ENCODE measurements at places on chromosomes 13 and 19.

- no peak for DNase-seq
Observed at GRCh38 chr13:40433577-40433976, 232.9 kb downstream of the FOXO1 start.

DNA sequence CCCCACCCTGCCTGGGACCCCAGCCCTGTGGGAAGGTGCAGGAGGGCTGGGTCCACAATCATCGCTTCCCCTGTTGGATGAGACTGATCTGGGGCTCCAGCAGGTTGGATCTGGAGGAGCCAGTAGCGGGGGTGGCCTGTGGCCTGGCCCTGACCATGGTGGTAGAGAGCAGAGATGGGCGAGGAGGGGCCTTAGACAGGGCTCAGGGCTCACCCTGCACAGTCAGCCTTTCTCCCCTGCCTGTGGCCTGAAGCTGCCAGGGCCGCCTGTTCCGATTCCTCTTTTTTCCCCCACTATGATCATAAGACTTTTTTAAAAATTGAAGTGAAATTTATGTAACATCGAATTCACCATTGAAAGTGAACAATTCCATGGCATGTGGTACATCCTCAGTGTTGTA is 18.2 kb downstream of the SIN3B start:
- no peak for DNase-seq

DNA sequence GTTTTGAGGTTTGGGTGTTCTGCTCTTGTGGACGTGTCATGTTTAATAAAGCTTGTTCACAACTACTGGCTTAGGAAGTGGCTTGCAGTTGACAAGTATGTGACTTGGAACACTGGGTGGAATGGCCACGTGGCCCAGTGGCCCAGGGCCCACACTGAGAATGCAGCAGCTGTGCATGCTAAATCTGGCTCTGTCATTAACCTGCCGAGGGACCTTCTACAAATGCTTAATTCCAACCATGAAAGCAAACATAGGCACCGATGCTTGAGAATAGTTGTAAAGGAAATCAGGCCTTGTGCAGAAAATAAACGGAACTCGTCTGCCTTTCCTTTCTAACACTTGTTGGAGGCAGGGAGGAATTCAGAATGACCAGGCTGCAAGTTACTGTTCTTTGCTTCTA is 11.6 kb upstream of the CLDN10 start:
- no peak for DNase-seq

DNA sequence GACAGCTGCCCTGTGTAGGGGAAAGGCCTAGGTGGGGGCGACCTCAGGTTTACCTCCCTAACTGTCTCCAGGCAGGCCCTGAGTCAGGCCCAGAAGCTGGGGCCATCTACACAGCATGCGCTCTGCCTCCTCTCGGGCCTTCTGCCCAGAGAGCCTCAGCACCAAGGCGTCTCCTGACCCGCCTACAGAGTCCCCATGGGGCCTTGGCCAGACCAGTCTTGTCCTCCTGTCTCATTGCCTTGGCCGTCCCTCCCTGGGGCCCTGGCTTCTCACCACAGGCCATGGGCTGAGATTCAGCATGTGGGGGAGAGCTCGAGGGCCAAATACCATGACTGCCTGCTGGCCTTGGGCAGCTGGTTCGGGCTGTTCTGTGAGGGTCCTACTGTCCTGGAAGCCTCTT is 59.0 kb downstream of the SMARCA4 start:
- no peak for DNase-seq

GRCh38 chr19:5806133-5806489 is 1.2 kb downstream of the NRTN start:
- no peak for DNase-seq

DNA sequence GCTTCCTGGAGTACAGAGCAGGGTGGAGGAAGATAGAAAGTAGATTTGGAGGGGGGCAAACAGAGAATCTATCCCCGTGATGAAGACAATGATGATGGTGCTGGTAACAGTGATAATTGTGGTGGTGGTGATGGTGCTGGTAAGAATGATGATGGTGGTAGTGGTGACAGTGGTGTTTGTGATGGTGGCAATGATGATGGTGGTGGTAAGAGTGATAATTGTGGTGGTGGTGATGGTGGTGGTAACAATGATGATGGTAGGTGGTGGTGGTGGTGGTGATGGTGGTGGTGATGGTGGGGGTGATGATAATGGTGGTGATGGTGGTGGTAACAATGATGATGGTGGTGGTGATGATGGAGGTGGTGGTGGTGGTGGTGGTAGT is 169.8 kb downstream of the TSHZ3 start:
- no peak for DNase-seq

- DNase-seq: no peak
Observed at GRCh38 chr13:35649162-35649561, 172.7 kb upstream of the MAB21L1 start.

DNA sequence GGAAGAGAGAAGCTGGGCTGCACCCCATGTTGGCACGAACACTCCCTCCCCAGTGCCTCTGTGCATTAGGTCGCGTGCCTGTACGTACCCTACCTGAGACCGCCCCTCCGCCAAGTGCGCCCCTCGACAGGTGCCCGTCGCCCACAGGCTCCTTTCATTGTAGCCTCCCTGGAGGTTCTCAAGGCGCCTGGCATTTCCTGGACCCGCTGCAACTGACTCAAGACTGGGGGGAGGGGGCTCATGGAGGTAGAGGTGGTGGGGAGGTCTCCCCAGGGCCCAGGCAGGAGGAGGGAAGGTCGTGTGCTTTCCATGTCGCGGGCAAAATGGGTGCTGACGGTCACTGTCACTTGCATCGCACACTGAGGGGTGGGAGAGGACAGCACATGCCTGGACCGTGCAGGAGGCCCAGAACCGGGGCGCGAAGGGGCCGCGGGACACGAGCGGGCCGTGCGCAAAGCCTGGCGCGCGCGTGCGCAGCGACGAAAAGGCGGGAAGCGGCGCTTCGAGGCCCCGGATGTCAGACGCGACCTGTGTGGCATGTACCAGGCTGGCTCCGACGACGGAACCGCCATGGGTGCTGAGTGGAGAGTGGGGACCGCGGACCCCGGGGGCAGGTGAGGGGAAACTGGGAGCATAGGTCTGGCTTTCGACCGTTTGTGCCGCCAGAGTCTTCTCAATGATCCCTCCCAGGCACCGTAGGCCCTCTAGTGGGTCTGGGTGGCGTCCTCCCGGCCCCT is 16.5 kb downstream of the NFIX start:
- DNase-seq: no peak

DNA sequence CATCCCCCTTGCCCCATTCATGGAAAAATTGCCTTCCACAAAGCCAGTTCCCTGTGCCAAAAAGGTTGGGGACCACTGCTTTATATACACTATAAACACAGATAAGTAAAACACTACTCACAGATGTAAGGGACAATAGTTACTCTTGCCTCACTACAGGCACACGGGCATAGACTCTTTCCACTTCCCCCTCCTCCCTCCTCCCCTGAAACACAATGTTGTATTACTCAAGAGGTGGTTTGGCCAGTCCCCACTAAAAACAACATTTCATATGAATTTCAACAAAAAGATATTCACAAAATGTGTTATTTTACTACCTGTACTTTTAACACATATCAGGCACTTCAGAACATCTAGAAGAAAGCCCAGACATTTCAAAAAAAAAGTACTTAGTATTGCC is 45.1 kb downstream of the EPSTI1 start:
- DNase-seq: no peak

DNA sequence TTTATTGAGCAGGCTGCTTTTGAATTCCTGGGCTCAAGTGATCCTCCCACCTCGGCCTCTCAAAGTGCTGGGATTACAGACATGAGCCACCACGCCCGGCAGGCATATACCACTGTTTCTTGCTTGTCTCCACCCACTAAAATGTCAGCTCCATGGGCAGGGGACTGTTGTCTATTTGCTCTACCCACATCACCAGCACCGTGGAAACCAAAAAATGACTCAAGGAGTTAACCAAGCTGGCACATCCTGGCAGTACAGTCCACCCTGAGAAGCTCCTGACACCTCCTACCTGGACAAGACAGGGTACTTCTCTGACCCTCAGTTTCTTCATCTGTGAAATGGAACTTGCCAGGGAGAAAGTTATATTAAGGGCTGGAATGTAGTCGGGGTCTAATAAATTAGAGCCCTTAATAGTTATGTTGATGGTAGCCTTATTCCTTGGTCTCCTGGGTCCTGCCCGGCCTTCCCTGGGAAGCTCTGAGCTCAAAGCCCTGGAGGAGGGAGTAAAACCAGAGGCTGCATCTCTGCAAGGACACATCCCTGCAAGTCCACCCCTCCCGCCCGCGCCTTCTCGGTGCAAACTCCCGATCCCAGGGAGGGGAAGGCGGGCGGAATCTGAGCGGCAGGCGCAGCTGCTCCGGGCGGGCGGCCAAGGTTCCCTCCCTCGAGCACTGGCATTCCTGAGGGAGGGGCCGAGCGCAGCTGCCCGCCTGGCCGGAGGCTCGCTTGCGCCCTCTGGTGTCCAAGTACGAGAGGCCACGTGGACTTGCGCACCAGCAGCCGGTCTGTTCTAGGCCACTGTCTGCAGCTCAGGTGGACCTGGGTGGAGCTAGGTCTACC is 14.1 kb downstream of the RDH8 start:
- DNase-seq: peak; percentile 51

GRCh38 chr13:110155072-110155471 is 151.9 kb downstream of the COL4A1 start:
- no peak for DNase-seq

DNA sequence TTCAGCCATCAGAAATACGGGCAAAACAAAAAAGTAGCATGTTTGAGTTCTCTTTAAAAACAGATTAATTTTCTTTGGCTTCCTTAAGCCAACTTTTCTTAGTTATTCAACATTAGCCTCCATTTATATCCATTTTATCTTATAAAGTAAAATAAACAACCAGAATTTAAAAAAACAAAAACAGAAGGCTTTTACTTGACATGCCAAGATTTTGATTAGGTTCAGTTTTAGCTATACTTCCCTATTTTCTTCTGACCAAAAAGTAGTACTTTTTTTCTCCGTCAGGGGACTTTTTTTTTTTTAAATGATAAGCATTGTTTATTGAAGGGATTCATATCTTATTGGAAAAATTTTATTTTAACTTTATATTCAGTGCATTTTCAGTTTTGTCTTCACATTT is 18.1 kb downstream of the RNASEH2B start:
- no peak for DNase-seq

DNA sequence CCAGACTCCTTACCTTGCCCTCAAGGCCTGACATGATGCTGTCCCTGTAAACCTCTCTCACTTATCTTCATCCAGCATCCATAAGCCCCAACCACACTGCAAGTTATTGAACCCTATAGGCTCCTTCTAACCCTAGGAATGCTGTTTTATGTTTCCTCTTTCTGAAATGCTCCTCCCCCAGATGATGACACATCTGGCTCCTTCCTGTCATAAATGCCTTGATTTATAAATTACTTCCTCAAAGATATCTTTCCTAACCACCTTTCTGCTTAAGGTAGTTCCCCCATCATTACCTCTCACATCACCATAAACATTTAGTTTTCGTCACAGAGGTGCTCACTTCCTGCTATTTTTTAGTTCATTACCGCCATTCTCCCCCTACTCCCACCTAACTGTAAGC is 12.3 kb downstream of the RUBCNL start:
- DNase-seq: no peak

- no peak for DNase-seq
Observed at GRCh38 chr13:26600343-26600742, 42.9 kb downstream of the WASF3 start.

GRCh38 chr19:51093510-51094345 is 11.0 kb upstream of the KLK14 start:
- no peak for DNase-seq

GRCh38 chr13:49502954-49503353 is 7.2 kb downstream of the PHF11 start:
- no peak for DNase-seq

- no peak for DNase-seq
Observed at GRCh38 chr13:19822673-19823072, 39.9 kb upstream of the PSPC1 start.

- no peak for DNase-seq
Observed at GRCh38 chr19:47761566-47761965, 16.2 kb downstream of the NOP53 start.

DNA sequence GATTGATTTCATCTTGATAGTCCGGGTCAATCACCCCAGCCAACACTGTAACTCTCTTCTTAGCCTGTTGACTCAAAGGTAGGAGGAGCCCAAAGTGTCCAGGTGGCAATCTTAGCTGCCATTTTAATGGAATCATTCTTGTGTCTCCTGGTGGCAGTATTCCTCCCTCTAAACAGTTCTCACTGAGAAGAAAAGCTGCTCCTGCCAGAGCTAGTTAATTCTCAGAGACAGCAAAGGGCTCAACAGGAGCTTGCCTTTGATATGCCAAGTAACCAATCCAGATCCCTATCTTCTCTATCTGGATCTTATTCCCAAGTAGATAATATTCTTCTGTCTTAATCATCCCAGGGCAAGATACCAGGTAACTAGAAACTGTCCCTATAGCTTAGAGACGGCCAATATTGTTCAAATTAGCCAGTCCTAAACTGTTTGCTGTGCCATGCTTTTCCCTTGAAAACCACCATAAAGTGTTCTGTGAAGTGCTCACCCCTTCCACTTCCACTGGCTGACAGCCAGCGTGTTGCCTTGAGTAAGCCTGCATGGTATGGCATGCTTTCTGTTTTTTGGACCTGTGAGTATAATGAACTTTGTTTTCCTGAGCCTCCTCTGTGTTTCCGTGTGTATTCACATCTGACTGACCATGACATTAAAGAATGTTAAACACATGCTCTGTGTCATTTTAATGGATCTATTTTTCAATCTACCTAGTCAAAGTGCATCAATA is 463.7 kb upstream of the SLITRK5 start:
- DNase-seq: no peak

- DNase-seq: no peak
Observed at GRCh38 chr13:42970824-42971690, 21.0 kb downstream of the EPSTI1 start.

DNA sequence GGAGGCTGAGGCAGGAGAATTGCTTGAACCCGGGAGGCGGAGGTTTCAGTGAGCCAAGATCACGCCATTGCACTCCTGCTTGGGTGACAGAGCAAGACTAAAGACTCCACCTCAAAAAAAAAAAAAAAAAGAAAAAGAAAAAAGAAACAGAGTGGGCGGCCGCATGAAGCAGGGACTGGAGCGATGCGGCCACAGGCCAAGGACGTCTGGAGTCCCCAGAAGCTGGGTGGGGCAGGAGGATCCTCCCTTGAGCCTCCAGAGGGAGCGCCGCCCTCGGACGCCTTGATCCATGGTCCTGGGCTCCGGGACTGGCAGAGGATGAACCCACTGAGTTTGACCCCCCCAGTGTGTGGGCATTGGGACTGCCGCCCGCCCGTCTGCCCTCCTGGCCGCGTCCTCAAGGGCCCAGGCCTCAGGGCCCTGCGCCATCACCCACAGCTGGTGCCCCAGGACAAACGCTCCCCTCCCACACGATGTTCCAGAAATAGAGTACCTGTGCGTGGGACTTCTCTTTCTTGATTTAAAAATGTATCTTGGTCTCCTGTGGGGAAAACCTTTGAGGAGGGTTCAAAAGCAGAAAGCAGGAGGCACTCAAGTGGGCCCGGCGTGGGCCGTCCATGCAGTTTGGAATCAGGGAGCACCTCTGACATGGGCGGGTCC is 15.5 kb downstream of the BTBD2 start:
- no peak for DNase-seq

GRCh38 chr13:86825410-86825809 is 845.8 kb upstream of the SLITRK5 start:
- no peak for DNase-seq

Data from activated naive CD8-positive, alpha-beta T cell treated with anti-CD3 and anti-CD28 coated beads, Interleukin-2, amount 50 U/mL, for 16 hours (primary cell).